Dermis lymphatic vessel endothelial cell (primary cell): ENCODE measurements at places on chromosomes 6 and 20. TPM values are rescaled to one million over a fixed set of nuclear protein-coding genes. Genes with fewer than 3 reads are reported as not detected.

Gene SEC63
- 17.9 and 25.3 TPM in 2 replicates for total RNA-seq

Gene RRAGD
- total RNA-seq: 0.43 and 0.76 TPM in 2 replicates

Gene PRND
- total RNA-seq: under 0.01 and 0.34 TPM in 2 replicates

Gene GSTA2
- not detected in 2 replicates for total RNA-seq

Gene SNAP91
- total RNA-seq: 0.87 and 1.4 TPM in 2 replicates

Gene BANF2
- not detected in 2 replicates for total RNA-seq

Gene PACRG
- total RNA-seq: 0.09 and 0.22 TPM in 2 replicates

Gene TRIM31
- not detected in 2 replicates for total RNA-seq

Gene C2
- 0.17 and 0.22 TPM in 2 replicates for total RNA-seq

Gene MLN
- not detected in 2 replicates for total RNA-seq

Gene SHLD1
- total RNA-seq: 4.2 and 4.7 TPM in 2 replicates
